Activated T-cell treated with anti-CD3 and anti-CD28 coated beads, Interleukin-2, amount 50 U/mL, for 1 hour (primary cell): ENCODE measurements at places on chromosomes 5 and 9.

GRCh38 chr5:130141659-130142320 is 237.5 kb downstream of the CHSY3 start:
- DNase-seq: no peak

DNA sequence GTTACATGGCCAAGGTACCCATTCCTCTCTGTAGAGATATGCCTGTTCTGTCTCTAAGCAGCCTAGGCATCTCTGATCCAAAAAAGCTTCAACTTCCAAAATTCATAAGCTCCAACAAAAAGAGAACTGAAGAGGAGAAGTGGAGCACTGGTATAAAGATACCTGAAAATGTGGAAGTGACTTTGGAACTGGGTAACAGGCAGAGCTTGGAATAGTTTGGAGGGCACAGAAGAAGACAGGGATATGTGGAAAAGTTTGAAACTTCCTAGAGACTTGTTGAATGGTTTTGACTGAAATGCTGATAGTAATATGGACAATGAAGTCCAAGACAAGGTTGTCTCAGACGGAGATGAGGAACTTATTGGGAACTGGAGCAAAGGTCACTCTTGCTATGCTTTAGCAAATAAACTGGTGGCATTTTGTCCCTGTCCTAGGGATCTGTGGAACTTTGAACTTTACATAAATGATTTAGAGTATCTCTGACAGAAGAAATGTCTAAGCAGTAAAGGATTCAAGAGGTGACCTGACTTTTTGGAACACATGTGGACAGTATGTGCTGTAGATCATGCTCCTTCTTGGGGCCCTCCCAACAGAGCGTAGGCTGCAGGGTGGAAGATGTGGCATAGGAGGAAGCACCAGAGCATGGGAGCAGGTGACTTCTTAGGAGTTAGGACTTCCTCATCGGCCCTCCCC is 162.2 kb upstream of the TRIM32 start:
- DNase-seq: no peak

- DNase-seq: no peak
Measured at GRCh38 chr5:43589310-43589709, 13.7 kb upstream of the NNT start.

DNA sequence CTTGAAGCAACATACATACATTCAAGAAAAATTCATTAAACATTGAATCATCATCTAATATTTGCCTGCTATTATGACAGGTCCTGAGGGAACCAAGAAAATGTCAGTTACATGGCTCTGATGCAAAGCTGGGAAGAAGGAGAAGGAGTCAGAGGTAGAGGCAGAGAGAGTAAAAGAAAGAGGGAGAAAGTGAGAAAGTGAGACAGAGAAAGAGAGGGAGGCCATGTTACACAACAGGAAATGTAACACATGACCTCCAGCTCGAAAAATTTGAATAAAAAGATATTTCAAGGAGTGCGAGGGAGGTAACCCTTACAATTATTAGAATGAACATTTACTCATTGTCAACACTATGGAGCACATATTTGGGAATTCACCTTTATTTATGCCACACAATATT is 189.7 kb downstream of the PDE4D start:
- no peak for DNase-seq

DNA sequence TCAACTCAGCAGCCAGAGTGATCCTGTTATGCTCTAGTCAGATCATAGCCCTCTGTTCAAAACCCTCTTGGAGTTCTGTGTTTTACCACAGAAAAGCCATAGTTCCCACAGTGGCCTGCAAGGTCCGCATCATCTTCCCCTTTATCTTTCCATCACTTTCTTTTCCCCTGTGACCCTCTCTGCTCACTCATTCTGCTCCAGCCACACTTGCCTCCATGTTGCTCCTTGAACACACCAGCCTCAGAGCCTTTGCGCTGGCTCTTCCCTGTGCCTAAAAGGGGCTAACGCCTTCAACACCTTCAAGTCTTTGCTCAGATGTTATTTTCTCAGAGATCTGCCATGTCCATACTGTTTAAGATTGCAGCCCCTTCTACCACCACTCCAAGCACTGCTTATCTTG is 26.3 kb downstream of the CSF2 start:
- no peak for DNase-seq

DNA sequence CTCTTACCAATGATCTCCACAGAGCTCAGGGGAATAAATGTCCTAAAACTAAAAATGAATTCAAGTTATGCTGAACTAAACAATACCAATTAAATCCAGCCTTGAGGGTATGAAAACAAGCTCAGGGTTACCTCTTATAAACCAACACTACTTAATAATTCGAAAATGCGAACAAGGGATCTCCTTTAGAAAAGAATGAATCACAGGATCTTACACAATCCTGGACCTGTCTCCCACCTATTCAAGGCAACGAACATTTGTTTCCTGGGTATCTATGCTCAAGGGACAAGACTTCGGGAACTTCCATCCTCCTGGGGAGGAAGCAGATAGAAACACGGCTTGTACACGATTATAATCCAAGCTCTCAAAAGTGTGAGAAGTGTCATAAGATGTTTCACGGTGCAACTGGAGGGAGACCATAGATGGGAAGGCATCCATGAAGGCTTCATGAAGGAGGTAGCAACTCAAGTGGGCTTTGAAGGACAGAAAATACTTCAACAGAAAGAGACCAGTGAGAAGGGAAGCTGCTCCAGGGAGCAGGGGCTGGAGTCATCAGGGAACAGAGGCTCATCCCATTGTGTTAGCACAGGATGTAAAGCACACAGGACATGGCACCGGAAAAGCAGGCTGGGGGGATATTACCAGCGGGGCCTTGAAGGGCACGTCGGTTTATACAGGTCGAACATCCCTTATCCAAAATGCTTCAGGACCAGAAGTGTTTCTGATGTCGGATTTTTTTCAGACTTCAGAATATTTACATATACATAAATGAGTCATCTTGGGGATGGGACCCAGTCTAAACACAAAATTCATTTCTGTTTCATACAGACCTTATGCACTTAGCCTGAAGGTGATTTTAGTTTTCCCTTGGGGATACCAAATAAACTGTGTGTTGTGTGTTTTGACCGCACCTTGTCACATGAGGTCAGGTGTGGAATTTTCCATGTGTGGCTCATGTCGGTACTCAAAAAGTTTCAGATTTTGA is 87.4 kb downstream of the TLE1 start:
- no peak for DNase-seq

GRCh38 chr9:88523056-88523455 is 11.9 kb upstream of the NXNL2 start:
- DNase-seq: no peak

- no peak for DNase-seq
Measured at GRCh38 chr5:94976853-94977252, 308.0 kb downstream of the MCTP1 start.

DNA sequence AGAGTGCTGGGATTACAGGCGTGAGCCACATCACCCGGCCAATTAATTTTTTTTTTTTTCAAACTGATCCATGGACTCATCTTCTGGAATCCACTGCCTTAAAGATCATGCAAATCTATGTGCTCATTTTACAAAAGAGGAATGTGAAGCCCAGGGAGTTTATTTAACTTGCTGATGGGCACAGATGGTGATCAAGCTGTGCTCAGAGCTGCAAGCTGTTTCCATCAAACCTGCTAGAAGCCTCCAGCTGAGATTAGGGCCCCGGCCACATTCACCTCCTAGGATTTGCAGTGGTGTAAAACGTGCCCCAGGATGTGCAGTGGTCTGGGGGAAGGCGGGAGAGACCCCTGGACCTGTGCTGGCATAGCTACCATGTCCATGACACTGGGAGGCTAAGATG is 56.1 kb upstream of the TUT7 start:
- DNase-seq: no peak

- no peak for DNase-seq
Measured at GRCh38 chr9:74948937-74949336, 3.8 kb downstream of the C9orf40 start.

DNA sequence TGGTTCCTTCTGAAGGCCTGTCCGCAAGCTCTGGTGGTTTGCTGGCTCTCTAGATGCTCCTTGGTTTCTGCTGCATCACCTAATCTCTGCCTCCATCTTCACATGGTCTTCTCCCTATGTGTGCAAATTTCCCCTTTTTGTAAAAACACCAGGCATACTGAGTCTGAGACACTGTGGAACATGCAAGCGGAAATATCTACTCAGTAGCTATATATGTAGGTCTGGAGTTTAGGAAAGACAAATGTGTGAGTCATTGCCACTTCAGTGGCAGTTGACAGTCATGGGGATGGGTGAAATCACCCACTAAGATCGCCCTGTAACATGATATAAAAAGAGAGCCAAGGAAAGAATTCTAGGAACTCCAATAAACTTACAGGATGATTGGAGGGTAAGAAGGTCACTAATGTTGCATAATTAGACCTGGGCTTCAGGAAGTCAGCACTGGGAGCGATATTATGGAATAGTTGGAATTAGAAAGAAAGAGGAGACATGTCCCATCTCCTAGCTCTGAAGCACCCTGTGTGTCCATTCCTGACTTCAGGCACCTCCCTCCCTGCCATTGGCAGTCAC is 22.7 kb upstream of the UBLCP1 start:
- no peak for DNase-seq

DNA sequence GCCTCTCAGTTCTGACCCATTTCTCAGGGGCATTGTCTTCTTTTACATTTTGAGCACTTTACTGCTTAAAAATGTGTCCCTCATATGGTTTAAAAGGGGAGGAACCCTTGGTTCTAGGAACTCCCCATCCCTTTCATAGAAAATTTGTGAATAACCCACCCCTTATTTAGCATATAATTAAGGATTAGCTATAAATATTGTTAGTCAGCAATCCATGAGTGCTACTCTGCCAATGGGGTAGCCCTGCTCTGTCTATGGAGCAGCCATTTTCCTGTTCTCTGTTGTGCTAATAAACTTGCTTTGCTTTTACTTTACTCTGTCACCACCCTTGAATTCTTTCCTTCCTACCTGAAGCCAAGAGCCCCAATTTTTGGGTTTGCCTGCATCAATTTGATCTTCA is 12.3 kb upstream of the NNT start:
- no peak for DNase-seq

- DNase-seq: no peak
Measured at GRCh38 chr5:171846323-171846722, 60.7 kb downstream of the SMIM23 start.

GRCh38 chr5:167479779-167480178 is 811.7 kb upstream of the WWC1 start:
- DNase-seq: no peak

DNA sequence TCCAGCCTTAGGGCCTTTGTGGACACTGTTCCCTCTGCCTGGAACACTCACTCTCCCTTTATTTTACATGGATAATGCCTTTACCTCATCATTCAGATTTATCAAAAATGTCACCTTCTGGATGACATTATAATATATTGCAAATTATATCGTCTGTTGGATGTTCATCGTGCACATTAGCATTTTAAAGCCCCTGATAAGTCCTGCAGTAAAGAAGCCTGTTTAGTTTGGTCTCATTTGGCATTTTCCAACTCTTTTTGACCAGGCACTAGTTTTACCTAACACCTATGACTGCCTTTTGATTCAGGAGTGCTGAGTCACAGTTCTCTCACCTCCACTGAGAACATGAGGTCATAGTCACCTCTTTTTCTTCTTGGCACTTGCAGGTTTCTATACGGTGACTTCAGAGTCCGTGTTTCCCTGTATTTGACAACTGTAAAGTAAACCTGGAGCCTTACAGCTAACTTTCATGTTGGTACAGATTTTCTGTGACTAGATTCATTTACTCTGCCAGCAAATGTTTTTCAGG is 57.7 kb upstream of the STC2 start:
- DNase-seq: no peak

GRCh38 chr5:94693043-94693822 is 74.8 kb downstream of the SLF1 start:
- DNase-seq: no peak

DNA sequence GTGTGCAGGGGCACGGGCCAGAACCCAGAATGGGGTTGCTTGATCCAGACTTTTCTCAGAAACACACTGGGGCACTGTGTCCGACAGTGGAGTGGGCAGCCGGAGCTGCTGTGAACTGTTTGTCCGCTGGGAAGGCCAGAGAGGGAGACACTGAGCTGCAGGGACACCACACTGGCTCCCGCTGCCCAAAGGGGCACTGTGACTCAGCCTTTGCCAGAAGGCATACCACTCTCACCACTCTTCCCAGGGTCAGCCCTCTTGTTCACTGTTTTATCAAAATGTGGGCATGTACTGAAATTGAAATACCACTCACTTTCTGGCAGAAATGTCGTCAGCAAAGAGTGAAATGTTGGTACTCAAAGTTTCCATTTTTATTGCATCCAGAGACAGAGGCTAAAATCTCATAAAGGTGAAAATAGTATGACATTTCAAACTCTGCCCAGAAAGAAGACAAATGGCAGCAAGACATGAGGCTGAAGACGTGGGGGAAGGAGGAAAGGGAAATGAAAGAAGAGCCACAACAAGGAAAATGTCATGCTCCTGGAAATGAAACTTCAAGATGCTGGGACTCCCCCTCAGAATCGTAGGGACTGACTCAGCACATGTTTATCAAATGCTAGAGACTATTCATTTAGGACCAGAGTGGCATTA is 4.5 kb upstream of the IL7R start:
- DNase-seq: no peak

DNA sequence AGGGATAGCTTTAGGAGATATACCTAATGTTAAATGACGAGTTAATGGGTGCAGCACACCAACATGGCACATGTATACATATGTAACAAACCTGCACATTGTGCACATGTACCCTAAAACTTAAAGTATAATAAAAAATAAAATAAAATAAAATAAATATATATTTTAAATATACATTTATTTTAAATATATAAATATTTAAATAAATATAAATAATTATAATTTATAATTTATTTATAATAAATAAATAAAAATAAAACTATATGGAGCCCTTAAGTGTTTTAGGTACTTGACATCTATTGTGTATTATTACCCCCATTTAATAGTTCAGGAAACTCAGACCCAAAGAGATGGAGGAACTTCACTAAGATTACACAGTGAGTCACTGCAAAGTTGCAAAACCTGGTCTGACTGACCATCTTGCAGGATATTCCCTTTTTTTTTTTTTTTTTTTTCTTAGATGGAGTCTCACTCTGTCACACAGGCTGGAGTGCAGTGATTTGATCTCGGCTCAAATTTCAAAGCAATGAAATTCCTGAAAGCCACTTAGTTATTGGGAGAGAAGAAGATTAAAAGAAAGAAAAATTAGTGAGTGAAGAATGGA is 5.8 kb upstream of the C5orf52 start:
- no peak for DNase-seq

GRCh38 chr5:126695091-126695490 is 81.8 kb upstream of the LMNB1 start:
- DNase-seq: no peak

GRCh38 chr9:4739587-4740387 is 1.2 kb downstream of the AK3 start:
- DNase-seq: no peak

DNA sequence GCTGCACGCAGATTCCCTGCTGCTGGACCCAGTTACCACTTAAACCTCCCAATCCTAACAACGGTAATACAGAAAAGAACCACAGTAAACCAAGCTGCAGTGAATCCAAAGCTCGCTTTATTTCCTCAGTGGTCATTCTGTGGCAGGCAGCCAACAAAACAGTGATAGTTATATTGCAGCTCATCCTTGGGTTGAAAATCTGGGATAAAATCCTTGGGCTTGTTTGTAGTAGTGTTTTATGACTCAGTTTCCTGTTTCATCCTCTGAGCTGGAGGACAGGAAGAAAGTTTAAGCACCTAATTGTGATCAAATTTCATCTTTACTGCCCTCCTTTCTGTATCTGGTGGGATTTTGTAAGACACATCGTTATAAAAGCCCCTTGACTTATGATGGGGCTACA is 31.4 kb downstream of the HMGCR start:
- no peak for DNase-seq

GRCh38 chr5:136781464-136781863 is 416.1 kb upstream of the TRPC7 start:
- DNase-seq: no peak
